Right kidney (tissue), 9 donors: ENCODE measurements at places on chromosomes 7 and 10.

- no peak for DNase-seq
Measured at GRCh38 chr10:3294919-3295581, 122.5 kb upstream of the PITRM1 start.

- DNase-seq = no peak
Measured at GRCh38 chr10:29430101-29430500, 141.2 kb downstream of the LYZL1 start.

- no peak for DNase-seq
Measured at GRCh38 chr10:79378647-79379511, 31.6 kb downstream of the PPIF start.

- peak; percentile 27 for DNase-seq
Measured at GRCh38 chr7:87128861-87129267, 23.4 kb upstream of the DMTF1 start.

DNA sequence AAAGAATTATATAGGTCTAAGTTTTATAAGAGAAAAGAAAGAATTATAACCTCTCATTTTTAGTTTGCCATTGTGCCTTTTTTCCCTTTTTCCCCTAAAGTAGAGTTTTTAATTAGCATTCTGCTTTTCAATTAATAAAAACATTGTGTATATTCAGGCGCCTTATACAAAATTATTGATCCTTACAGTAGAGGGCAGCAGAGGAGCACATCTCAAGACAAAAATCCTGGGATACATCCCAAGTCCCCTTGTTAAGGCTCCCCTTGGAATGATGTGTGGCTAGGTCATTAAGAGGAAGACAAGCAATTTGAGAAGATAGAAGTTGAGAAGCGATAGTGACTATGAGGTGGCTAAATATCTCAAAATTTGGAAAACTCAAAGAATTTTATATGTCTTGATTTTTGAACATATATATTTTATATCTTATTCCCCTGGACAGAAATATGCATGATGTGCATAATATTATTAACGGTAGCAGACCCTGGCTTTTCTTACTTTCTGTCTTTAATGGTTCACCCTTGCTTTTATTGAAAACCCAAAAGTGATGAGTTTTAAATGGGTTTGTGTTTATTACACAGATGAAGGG, 19.1 kb upstream of the TPK1 start:
- DNase-seq = no peak

DNA sequence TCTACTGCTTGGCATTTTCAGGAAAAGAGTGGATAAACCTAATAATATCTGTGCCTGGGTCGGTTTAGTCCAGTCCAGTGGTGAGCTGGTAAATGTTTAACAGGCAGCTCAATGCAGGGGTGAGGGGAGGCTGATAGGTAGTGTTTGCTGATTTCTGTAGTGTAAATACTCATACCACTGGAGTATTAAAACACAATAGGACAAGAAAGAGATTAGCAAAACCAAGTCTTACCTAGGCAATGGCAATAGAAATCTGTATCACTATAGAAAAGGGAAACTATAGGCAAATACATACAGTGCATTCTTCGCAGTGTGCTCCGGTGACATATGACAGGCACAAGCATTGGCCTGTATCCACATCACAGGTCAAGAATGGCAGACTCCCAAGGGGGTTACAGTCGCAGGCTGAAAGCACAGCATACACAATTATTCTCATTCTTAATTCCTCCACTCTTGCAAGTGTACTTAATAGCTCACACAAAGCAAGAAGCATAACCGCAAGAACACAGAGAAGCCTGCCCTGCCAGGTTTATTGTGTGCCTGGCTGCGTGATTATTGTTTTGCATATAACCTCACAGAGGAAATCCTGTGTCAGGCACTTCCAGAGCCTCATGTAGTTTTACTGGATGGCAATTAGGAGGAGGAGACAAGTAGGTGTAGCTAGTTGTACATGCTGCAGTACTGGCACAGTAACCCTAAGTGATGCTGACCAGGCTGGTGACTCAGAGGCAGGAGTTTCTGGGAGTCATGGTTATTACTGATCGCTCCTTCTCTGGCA, 35.0 kb downstream of the LAMB4 start:
- DNase-seq = peak; percentile 54

DNA sequence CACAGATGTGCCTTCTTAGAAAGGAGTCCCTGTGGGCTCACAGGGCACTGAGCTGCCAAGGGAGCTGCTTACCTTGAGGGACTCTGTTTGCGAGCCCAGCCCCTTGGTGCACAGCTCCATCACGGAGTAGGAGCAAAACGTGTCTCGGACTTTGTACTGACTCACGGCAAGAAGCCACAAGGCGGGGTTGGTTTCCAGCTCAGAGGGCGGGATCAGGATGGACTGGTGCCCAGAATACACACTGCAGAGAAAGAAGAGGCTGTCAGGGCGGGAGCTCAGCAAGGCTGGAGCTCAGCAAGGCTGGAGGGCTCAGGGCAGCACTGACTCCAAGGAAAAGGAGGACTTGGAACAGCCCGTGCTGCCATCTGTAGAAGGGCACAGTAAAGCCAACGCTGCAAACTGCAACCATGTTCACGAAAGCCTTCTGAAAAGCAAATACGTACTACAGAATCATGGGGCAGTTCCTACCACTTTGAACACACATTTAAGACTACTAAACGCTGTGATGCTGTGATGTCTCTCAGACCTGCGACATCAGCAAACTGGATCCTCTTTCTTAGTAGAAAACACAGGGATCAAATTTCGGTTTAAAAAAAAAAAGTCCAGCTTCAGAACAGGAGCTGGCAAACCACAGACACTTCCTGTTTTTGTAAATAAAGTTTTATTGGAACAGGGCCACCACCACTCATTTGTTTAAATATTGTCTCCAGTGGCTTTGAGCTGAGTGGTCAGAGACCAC, 194.3 kb downstream of the ZMYND11 start:
- DNase-seq = no peak

- DNase-seq = no peak
Measured at GRCh38 chr10:85012305-85012704, 683.9 kb downstream of the CCSER2 start.

DNA sequence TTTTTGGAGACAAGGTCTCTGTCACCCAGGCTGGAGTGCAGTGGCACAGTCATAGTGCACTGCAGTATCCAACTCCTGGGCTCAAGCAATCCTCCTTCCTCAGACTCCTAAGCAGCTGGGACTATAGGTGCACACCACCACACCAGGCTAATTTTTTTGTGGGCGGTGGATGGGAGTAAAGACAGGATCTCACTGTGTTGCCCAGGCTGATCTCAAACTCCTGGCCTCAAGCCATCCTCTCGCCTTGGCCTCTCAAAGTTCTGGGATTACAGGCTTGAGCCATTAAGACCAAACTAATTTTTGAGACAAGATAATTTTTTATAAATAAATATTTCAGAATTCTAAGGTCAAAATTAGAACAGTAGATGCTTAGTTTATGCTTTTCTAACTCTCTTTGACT, 80.8 kb upstream of the CAPZA2 start:
- no peak for DNase-seq

DNA sequence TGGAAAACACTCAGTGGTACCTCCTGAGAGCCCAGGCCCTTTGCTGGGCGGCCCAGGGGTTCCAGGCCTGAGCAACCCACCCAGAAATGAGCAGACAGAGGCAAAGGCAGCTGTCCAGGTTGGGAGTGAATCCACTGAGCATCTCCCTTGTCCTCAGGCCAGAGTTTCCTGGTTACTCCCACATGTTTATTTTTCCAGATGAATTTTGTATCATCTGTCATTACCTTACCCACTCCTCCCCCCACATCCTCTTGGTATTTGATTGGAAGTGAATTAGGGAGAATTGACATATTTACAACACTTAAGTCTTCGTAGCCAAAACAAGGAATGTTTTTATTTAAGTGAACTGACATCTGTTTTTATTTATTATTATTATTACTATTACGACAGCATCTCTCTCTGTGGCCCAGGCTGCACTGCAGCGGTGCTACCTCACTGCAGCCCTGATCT, 13.2 kb upstream of the LMBR1 start:
- DNase-seq = no peak

DNA sequence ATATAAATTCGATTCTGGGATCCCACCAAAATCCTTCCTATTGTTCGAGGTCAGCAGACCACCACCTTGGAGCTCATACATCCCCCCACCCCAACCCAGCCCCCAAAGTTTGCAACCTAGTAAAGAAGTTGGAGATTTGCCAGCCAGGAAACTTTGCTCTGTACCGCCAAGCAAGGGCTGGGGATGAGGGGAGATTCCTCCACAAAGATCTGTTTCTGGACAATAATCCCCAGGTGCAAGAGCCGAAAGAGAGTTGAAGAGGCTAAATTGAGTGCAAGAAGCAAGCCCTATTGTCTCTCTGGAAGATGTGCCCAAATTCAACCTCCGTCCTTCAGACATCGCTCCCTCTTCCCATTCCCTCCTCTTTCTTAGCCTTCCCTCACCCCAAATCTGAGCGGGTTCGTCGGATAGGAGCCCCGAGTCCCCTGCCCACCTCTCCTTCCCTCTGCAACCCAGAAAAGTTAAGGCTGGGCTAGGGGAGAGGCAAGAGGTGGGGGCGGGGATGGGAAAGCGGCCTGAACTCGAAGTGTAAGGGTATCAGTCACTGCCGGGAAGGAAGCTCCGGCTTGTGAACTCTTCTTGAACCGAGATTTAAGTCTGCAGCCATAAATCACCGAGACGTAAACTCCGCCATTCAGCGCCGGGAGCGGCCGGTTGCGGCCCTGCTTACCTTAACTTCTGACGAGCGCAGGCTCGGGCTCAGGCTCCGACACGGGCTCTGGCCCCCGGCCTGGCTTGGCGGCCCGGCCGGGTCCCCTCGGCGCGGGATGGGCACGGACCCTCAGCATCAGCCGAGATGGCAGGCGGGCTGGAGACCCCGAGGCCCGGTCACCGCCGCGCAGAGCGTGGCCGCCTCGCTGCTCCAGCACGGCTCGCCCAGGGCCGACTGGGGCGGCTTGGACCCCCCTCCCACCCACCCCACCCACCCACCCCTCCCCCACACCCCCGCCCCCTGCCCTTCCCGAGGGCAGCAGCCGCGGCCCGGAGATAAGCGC, 10.8 kb upstream of the HOXA2 start:
- DNase-seq = peak; percentile 93

- DNase-seq = no peak
Measured at GRCh38 chr10:133241501-133242205, 4.0 kb downstream of the VENTX start.

- DNase-seq = no peak
Measured at GRCh38 chr7:19213746-19214145, 68.5 kb upstream of the FERD3L start.

DNA sequence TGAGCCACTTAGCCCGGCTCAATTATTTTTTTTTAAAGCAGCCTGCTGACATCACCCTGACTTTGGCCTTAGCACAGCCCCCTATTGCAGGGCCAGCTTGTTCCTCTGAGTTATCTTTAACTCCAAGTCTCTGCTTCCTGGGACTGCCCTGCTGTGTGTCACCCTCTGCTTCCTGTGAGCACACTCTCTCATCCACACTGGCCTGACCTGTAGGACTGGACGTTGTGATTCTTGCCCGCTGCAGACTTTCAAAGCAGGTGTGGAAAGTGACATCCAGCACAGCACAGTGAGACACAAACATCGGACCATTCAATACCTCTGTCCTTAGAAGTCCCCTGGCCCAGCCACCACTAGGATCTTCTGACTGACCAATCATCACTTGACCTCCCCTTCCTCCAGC, 26.4 kb upstream of the HSPA12A start:
- no peak for DNase-seq

DNA sequence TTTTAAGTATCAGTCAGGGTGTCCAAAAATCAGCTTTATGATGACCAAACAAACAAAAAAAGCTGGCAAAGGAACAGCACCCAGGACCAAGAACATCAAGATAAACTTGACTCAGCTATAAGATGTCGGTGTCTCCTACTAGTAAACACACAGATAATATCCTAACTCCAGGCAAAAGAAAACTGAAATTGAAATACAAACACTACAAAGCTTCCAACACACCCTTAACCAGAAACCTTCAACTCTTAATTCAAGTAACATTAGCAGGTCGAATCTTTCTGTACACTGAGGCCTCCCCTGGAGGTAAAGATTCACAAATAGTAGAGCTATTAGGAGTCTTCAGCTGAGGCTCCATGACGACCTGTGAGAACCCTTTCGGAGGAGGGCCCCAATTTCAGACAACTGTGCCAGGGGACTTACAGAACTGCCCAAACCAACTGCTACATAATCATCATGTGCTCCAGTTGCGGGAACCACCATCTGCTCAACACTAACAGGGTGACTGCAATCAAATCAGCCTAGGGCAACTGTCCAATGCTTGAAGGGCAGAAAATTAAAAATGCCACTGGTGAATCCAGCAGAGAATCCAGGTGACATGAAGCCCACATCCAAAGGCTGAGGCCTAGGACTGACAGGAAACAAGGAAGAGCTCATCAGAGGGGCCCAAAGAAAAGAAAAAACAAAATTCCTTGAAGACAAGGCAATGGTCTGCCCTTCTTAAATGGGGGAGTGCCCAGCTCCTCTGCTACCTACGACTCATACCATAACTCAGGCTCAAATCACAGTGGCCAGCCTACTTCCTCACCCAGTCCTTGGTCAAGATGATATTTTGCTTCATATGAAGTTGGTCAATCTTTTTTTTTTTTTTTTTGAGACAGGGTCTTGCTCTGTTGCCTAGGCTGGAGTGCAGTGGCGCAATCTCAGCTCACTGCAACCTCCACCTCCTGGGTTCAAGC, 20.0 kb downstream of the XPNPEP1 start:
- DNase-seq = no peak

DNA sequence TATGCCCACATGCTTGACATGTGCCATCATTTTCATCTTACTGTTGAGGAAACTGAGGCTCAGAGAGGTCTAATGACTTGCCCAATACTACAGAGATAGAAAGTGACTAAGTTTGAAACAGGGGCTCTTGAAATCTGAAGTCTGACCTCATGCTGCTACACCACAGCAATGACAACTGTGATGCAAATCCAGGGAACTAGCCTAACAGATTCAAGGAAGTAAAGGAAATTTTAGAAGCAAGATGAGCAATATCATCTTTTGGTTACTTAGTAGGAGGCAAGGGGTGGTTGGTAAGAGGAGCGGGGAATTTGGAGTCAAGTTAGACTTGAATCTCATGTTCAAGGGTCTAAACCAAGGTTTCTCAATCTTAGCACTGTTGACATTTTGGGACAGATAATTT, 26.3 kb upstream of the OSBPL3 start:
- no peak for DNase-seq

DNA sequence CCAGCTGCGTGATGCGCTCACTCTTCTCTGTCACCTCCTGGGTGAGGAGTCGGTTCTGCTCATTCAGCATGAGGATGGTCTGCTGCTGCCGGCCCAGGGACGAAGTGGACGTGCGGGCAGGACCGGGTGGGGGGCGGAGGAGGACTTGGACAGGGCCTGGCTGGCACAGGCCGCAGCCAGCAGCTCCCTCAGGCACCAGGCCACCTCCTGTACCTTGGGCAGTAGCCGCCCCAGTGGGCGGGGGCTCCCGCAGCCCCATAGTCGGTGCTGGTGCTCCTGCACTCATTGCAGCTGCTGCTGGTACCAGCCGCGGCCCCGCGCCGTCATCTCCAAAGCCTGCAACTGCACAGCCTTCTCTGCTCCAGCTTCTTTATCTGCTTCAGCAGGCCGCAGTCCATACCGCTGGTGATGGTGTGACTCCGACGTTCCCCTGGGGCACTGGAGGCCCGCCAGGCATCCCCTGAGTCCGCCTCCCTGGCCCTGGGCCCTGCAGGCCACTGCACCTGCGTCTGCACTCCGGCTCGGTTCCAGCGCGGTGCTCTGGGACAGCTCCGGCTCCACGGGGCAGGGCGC, 884.9 kb upstream of the ZNF722 start:
- no peak for DNase-seq

- DNase-seq = no peak
Measured at GRCh38 chr10:77770868-77771175, 133.2 kb upstream of the KCNMA1 start.
